ENCODE measurements at places on chromosomes 13 and 19. TPM values are rescaled to one million over a fixed set of nuclear protein-coding genes. Genes with fewer than 3 reads are reported as not detected.
A peak's percentile ranks its signal among the peaks of the same experiment; 100 is the strongest.

DNA sequence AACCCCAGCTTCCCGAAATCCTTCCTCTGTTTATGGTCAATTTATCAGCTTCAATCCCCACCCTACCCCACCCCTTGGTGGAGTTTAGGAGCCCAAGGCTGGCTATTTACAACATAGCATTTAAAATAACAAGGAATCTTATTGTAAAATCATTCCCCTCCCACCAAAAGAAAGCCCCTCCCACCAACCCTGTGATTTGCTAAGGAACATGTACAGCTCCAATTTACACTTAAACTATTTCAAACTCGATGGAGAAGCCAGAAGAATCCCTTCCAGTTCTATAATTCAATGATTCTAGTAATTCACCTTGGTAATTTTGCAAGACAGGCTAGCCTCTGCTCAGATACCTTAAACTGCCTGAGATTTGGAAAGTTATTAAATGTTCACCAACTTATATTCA lies 3.0 kb downstream of the LATS2 start:
- H3K36me3 ChIP-seq: no peaks in the 10 kb centered on the region
- no peaks in the 10 kb centered on the region for H3K27me3 ChIP-seq
- no peaks in the 10 kb centered on the region for H3K4me1 ChIP-seq
- DNase-seq: no peak
- no peak overlapping the region for H3K4me3 ChIP-seq

- H3K4me3 ChIP-seq: peak overlapping the region; percentile 91
- no peaks in the 10 kb centered on the region for H3K4me1 ChIP-seq
- H3K27ac ChIP-seq: peak overlapping the region; percentile 92
Measured at GRCh38 chr13:27425158-27425917, 919 bp downstream of the GTF3A start.

Gene LILRA5
- total RNA-seq: 1.1 TPM

- H3K27ac ChIP-seq: peak overlapping the region; percentile 76
- peaks cover 25% of the 10 kb centered on the region for H3K4me1 ChIP-seq
- H3K4me3 ChIP-seq: peak overlapping the region; percentile 79
- peak; percentile 39 for DNase-seq
- no peaks in the 10 kb centered on the region for H3K27me3 ChIP-seq
Measured at GRCh38 chr19:19406878-19407632, 1.6 kb downstream of the GATAD2A start.

GRCh38 chr13:99559560-99559959 lies 58.3 kb downstream of the TM9SF2 start:
- H3K4me3 ChIP-seq: no peak overlapping the region
- no peaks in the 10 kb centered on the region for H3K4me1 ChIP-seq
- no peak overlapping the region for H3K27ac ChIP-seq
- H3K27me3 ChIP-seq: no peaks in the 10 kb centered on the region

DNA sequence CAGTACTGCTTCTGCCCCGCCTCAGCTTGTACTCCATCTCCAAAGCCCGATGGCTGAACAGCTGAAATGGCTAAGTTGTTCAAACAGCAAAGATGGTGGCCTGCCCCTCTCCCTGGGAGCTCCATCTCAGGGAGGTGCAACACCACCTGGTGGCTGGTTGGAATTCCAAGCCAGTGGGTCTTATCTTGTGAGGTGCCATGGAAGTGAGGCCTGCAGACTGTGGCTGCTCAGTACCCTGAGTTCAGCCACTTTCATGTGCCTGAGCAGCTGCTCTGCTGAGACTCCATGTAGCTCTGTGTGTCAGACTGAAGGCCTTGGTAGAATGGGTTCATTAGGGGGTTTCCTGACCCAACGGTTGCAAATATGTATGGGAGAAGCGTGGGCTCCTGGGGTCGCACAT lies 67.3 kb upstream of the SPRY2 start:
- no peaks in the 10 kb centered on the region for H3K4me1 ChIP-seq
- no peak overlapping the region for H3K27ac ChIP-seq
- no peak overlapping the region for H3K4me3 ChIP-seq
- no peaks in the 10 kb centered on the region for H3K36me3 ChIP-seq
- no peaks in the 10 kb centered on the region for H3K27me3 ChIP-seq
- no peak for DNase-seq
